Heart left ventricle (tissue), 16 donors: ENCODE measurements at places on chromosomes 6 and 20. TPM values are rescaled to one million over a fixed set of nuclear protein-coding genes. Genes with fewer than 3 reads are reported as not detected.

The MEP1A gene
- total RNA-seq = not detected

The NMBR gene
- total RNA-seq = not detected

The LY6G6F gene
- not detected for total RNA-seq

The POLR1C gene
- 19.5 TPM for total RNA-seq

The OTOR gene
- not detected for total RNA-seq

The CHD6 gene
- total RNA-seq = 41.4 TPM

The FRK gene
- total RNA-seq = 6.3 TPM

The RNF182 gene
- not detected for total RNA-seq

The IL17F gene
- not detected for total RNA-seq

The PLAGL1 gene
- total RNA-seq = 27.3 TPM

The PRND gene
- 0.06 TPM for total RNA-seq

The HLA-DOB gene
- total RNA-seq = not detected

The FKBP1C gene
- total RNA-seq = 0.57 TPM

The LPA gene
- total RNA-seq = not detected

The KCNQ5 gene
- not detected for total RNA-seq

The RHAG gene
- total RNA-seq = 0.16 TPM

The OR12D3 gene
- total RNA-seq = not detected

The TREML1 gene
- total RNA-seq = not detected

The OXT gene
- not detected for total RNA-seq

The MOCS1 gene
- total RNA-seq = 25.5 TPM

The ANGPT4 gene
- total RNA-seq = not detected

The SPTLC3 gene
- total RNA-seq = 7.9 TPM

The PCK1 gene
- 0.40 TPM for total RNA-seq

The PRSS35 gene
- total RNA-seq = 0.37 TPM

The FAM83C gene
- total RNA-seq = not detected

The NR2E1 gene
- not detected for total RNA-seq

The HSD17B8 gene
- 19.8 TPM for total RNA-seq

The PACRG gene
- 13.2 TPM for total RNA-seq

The EYS gene
- total RNA-seq = not detected

The IRAK1BP1 gene
- 3.2 TPM for total RNA-seq

The KCNS1 gene
- not detected for total RNA-seq

The PROKR2 gene
- total RNA-seq = not detected

The VSTM2L gene
- total RNA-seq = 7.6 TPM

The ACTR5 gene
- 3.5 TPM for total RNA-seq

The PI16 gene
- 11.5 TPM for total RNA-seq

The DNAH8 gene
- not detected for total RNA-seq
